ENCODE measurements at places on chromosomes 6 and 20.

- H3K27ac ChIP-seq, result no peak overlapping the region
- no peak overlapping the region for H3K4me3 ChIP-seq
- no peaks in the 10 kb centered on the region for H3K27me3 ChIP-seq
- H3K36me3 ChIP-seq, result no peaks in the 10 kb centered on the region
- no peak for DNase-seq
- no peaks in the 10 kb centered on the region for H3K4me1 ChIP-seq
Observed at GRCh38 chr6:5619249-5619648, 357.9 kb downstream of the FARS2 start.

- H3K4me1 ChIP-seq, result peaks cover 67% of the 10 kb centered on the region
- no peak overlapping the region for H3K4me3 ChIP-seq
- H3K36me3 ChIP-seq, result no peaks in the 10 kb centered on the region
- H3K27me3 ChIP-seq, result no peaks in the 10 kb centered on the region
- H3K27ac ChIP-seq, result peak overlapping the region; percentile 68
Observed at GRCh38 chr20:57680131-57680716, 29.6 kb downstream of the PMEPA1 start.

DNA sequence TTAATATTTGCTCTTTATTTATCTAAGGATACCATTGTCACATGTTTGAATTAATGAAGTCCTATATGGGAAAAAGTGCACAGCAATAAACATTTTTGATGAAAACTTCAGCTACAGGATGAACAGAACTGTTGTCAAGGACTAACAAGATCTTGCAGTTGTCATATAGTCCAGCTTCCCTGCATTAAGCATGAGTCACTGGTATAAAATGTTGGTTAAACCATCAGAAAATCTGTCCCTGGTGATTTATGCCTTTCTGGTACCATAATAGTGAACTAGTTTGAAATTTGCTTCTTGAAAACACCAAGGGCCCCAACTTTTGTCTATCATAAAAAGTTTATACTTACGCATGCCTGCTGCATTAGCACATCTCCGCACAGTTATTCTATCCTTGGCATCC is 60.4 kb upstream of the RSPO3 start:
- H3K4me3 ChIP-seq, result no peak overlapping the region
- no peaks in the 10 kb centered on the region for H3K36me3 ChIP-seq
- no peaks in the 10 kb centered on the region for H3K27me3 ChIP-seq
- no peaks in the 10 kb centered on the region for H3K4me1 ChIP-seq
- DNase-seq, result no peak

DNA sequence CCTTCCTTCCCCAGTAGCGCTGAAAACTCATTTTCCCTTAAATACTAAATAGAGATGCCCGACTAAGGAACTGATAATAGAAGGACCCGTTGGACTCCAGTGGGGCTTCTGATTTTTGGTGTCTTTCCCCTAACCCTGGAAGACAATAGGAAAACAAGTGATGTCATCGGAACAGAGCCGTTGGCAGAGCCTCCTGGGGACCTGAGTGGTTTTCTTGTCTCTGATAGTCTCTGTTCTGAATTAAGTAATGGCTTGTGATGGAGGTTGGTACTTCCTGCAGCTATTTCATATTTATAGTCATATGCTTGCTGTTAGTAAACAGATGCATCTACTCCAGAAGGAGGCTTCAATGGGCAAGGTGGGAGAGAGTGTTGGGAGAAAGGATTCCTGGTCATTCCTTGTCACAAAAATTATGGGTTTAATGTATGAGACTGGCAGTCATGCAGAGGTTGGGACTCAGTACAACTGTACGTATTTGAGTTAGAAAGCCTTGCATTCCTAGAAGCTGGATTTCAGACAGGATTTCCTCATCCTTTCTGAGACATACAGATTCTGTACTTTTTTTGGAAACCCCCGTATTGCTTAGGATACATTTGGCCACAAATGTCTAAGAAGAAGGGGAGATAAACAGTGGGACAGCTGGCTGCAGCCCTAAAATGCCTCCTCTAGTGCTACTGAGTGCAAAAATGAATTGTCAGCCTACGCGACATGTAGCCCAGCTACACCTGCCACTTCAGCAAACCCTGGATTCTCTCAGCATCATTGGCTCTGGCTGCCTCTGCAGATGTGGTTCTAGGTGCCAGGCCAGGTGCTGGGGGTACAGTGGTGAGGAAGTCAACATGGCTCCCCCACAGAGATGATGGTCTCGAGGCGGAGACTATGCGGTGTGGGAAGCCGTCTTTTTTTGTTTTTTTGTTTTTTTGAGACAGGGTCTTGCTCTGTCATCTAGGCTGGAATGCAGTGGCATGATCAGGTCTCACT is 38.1 kb downstream of the CDS2 start:
- no peaks in the 10 kb centered on the region for H3K27me3 ChIP-seq
- H3K4me1 ChIP-seq, result peaks cover 34% of the 10 kb centered on the region
- no peak overlapping the region for H3K4me3 ChIP-seq
- H3K27ac ChIP-seq, result no peak overlapping the region
- DNase-seq, result no peak

- no peaks in the 10 kb centered on the region for H3K27me3 ChIP-seq
- no peaks in the 10 kb centered on the region for H3K4me1 ChIP-seq
- no peak overlapping the region for H3K4me3 ChIP-seq
- H3K27ac ChIP-seq, result no peak overlapping the region
- H3K36me3 ChIP-seq, result no peaks in the 10 kb centered on the region
Observed at GRCh38 chr6:134937426-134937825, 12.5 kb downstream of the ALDH8A1 start.

- no peak overlapping the region for H3K4me3 ChIP-seq
- H3K4me1 ChIP-seq, result no peaks in the 10 kb centered on the region
- no peak overlapping the region for H3K27ac ChIP-seq
Observed at GRCh38 chr6:152220786-152221185, 413.3 kb downstream of the ESR1 start.

DNA sequence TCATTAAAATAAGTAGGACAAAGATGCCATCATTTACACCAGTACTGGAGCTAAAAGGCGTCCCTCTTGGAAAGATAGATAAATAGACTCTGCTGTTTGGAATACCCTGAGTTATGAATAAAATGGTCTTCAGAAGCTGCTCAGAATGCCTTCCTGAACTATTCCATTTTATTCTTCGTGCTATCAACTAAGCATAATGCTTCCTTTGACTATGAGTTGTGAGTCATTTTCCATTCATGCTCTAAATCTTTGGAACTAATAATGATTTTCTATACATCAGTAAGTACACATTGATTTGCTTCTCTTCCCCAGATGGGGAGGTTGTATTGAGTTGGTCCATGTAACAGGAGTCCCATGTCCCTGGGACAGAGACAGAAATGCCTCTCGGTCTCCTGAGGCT is 98.3 kb upstream of the PDE7B start:
- H3K4me3 ChIP-seq, result no peak overlapping the region
- no peaks in the 10 kb centered on the region for H3K36me3 ChIP-seq
- H3K4me1 ChIP-seq, result no peaks in the 10 kb centered on the region
- no peaks in the 10 kb centered on the region for H3K27me3 ChIP-seq

DNA sequence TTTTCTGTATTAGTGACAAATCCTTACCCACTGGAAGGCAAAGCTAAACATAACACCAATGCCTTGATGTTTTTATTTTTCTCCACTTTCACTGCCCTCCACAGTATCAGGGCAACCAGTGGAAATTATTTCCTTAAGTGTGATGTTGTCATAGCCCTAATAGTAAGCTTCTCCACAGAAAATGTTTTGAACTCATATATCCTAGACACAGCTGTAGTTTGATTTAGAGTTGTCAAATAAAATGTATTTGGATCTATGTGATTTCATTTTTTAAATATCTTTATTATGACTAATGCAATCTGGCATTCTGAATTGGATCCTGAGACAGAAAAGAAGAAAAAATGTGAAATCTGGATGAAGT is 70.9 kb upstream of the UFL1 start:
- H3K36me3 ChIP-seq, result no peaks in the 10 kb centered on the region
- H3K4me3 ChIP-seq, result no peak overlapping the region
- no peak overlapping the region for H3K27ac ChIP-seq
- no peaks in the 10 kb centered on the region for H3K27me3 ChIP-seq
- no peak for DNase-seq
- H3K4me1 ChIP-seq, result no peaks in the 10 kb centered on the region

DNA sequence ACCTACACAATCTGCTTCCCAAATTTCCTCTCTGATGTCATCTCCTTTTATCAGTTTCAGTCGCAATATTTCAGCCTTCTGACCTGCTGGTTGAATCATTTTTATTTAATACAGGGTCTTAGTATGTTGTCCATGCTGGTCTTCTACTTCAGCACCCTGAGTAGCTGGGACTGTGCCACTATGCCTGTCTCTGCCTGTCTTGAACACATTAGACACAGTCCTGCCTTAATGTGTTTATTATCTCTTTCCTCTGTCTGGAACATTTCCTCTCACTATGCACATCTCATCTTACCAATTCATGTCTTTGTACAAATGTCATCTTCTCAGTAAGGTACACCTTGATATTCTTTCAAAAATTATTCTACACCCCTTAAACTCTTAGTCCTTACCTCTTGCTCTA is 106.5 kb downstream of the THEMIS start:
- no peak overlapping the region for H3K4me3 ChIP-seq
- no peaks in the 10 kb centered on the region for H3K4me1 ChIP-seq
- H3K36me3 ChIP-seq, result no peaks in the 10 kb centered on the region
- H3K27ac ChIP-seq, result no peak overlapping the region
- no peak for DNase-seq
- H3K27me3 ChIP-seq, result no peaks in the 10 kb centered on the region

GRCh38 chr6:134437376-134437775 is 119.5 kb upstream of the SGK1 start:
- H3K4me1 ChIP-seq, result peaks cover 13% of the 10 kb centered on the region
- peak overlapping the region; percentile 74 for H3K27ac ChIP-seq
- no peak overlapping the region for H3K4me3 ChIP-seq
- H3K27me3 ChIP-seq, result no peaks in the 10 kb centered on the region
- no peak for DNase-seq

GRCh38 chr6:151544453-151544852 is 50.6 kb downstream of the CCDC170 start:
- no peak for DNase-seq
- no peaks in the 10 kb centered on the region for H3K27me3 ChIP-seq
- no peak overlapping the region for H3K4me3 ChIP-seq
- H3K27ac ChIP-seq, result no peak overlapping the region
- H3K4me1 ChIP-seq, result no peaks in the 10 kb centered on the region

GRCh38 chr6:43973357-43973756 is 153.9 kb downstream of the MRPL14 start:
- no peaks in the 10 kb centered on the region for H3K36me3 ChIP-seq
- no peak for DNase-seq
- no peak overlapping the region for H3K27ac ChIP-seq
- H3K4me3 ChIP-seq, result no peak overlapping the region
- H3K4me1 ChIP-seq, result peaks cover 22% of the 10 kb centered on the region

GRCh38 chr6:73451223-73452106 is 632 bp downstream of the CGAS start:
- no peaks in the 10 kb centered on the region for H3K36me3 ChIP-seq
- no peak for DNase-seq
- H3K27ac ChIP-seq, result peak overlapping the region; percentile 88
- no peaks in the 10 kb centered on the region for H3K27me3 ChIP-seq

GRCh38 chr6:3766214-3766613 is 14.7 kb upstream of the PXDC1 start:
- no peak for DNase-seq
- H3K27ac ChIP-seq, result no peak overlapping the region
- no peak overlapping the region for H3K4me3 ChIP-seq
- peaks cover 21% of the 10 kb centered on the region for H3K4me1 ChIP-seq

DNA sequence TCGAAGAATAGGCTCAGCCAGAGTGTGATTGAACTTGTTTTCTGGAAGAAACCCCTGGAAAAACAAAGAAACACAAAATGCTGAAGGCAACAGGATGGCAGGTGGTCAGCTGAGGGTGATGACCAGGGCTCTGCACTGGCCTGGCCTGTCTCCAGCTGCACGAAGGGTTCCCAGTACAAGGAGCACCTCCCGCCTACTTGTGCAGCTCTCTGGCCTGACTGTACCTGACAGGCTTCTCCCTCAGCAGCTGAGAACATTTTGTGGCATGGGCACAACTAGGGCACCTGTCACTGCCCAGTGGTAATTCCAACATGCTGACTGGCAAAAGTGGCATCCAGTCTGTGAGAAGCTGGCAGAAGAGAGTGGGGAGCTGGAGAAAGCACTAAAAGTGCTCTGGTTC is 38.8 kb upstream of the EMILIN3 start:
- no peak overlapping the region for H3K4me3 ChIP-seq
- H3K4me1 ChIP-seq, result peaks cover 9% of the 10 kb centered on the region
- no peak overlapping the region for H3K27ac ChIP-seq
- DNase-seq, result no peak
- no peaks in the 10 kb centered on the region for H3K36me3 ChIP-seq

- H3K27ac ChIP-seq, result no peak overlapping the region
- no peaks in the 10 kb centered on the region for H3K27me3 ChIP-seq
- DNase-seq, result no peak
- H3K4me1 ChIP-seq, result peaks cover 2% of the 10 kb centered on the region
Observed at GRCh38 chr6:121205569-121205968, 128.7 kb downstream of the TBC1D32 start.

GRCh38 chr20:31908016-31908415 is 37.6 kb downstream of the TTLL9 start:
- no peaks in the 10 kb centered on the region for H3K27me3 ChIP-seq
- no peak for DNase-seq
- no peak overlapping the region for H3K4me3 ChIP-seq
- H3K36me3 ChIP-seq, result no peaks in the 10 kb centered on the region

DNA sequence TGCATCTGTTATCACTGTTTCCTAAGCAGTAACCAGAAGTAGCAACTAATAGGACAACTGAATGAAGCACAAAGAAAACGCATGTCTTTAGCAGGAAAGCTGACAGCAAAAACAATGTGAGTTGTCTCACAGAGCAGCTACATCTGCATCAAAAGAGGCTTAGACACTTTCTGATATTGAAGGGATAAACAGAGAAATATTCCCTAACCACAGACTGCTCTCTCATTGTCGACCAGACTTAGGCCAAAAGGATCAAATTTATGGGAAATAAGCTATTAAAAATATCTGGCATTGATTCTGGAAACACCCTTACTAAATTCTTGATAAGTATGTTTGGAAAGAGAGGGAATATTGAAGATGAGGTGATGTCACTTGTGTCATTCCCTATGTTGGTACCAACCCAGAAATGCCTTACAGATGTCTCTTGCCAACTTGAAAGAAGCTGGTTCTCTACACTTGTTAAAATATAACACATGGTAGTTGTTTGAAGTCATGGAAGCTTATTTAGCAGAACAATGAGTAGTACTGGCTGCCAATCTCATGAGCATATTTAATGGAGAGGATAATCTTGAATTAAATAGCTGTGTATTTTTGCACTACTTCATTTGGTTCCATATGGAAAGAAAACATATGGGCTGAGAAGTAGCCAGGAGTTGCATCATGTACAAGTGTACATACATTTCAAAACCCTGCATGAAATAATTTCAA is 929.3 kb upstream of the MAN1A1 start:
- H3K36me3 ChIP-seq, result no peaks in the 10 kb centered on the region
- no peaks in the 10 kb centered on the region for H3K4me1 ChIP-seq
